ENCODE measurements at places on chromosomes 4 and X.

DNA sequence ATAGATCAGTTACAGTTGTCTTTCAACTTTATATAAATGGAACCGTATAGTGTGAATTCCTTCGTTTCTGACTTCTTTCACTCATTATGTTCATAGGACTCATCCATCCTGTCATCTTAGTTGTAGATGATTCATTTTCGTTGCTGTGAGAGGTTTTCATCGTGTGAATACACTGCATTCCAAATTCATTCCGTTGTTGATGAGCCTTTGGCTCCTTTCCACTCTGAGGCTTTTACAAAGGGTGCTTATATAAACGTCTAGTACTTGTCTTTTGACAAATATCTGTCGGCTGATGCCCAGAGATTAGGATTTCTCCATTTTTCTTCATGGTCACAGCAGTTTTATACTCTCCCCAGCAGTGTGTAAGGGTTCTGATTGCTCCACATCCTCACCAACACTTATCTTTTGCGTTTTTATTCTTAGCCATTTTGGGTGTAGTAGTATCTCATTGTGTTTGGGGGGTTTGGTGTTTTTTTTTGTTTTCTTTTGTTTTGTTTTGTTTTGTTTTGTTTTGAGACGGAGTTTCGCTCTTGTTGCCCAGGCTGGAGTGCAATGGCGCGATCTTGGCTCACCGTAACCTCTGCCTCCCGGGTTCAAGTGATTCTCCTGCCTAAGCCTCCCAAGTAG lies 48.6 kb downstream of the LRP2BP start:
- DNase-seq: no peak

- no peak for DNase-seq
These were observed 197.3 kb downstream of the CFAP299 start for GRCh38 chr4:80532674-80533333.

DNA sequence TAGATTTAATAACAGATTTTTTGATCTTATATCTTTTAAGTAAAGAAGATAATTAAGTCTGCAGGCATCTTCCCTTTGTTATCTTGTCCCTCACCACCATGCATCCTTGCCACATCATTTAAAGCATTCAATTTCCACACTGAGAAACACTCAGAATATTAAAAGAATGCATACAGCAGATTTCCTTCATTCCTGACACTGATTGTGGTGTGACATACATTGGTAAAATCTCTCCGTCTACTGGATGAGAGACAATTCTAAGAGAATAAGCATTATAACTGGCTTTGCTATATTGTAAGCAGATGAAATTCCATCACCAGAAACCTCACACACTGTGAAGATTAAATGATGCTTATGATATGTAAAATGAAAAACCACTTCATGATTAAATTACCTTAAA lies 97.4 kb upstream of the TRPC5OS start:
- DNase-seq: no peak

DNA sequence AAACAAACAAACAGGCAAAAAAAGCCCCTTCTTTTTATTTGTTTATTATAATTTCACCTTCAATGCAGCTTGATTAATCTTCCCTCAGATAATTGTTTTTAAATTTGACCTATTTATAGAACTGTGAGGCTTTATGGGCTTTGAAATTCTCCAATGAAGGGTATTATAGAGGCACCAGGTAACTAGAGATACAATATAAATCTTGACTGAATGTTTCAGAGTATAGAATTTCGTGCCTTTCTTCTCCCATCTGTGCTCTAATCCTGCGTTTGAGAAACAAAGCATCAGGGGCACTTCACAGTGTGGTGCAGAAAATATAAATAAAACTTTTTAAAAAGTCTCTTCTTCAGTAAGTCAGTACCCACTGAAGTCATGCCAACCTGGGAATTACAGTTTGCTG lies 120.9 kb downstream of the ANKRD50 start:
- no peak for DNase-seq

- DNase-seq: no peak
These were observed 96.2 kb downstream of the CDS1 start for GRCh38 chr4:84678976-84679744.

DNA sequence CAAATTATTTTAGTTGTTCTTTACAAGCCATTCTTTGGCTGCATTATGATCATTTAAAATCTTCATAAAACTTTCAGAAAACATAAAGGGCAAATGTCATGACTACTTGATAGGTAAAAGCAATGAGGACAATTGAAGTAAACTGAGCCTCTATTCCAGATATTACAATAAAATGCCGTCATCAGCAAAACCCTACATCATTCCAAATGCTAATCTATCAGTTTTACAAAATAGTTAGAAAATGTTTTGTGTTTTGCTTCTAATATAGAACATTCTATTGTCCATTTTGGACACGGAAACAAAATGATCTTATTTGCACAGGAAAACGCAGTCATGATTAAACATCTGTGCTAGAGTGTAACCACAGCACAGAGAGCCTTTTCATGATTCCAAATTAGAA lies 1330.6 kb upstream of the ADGRL3 start:
- no peak for DNase-seq

DNA sequence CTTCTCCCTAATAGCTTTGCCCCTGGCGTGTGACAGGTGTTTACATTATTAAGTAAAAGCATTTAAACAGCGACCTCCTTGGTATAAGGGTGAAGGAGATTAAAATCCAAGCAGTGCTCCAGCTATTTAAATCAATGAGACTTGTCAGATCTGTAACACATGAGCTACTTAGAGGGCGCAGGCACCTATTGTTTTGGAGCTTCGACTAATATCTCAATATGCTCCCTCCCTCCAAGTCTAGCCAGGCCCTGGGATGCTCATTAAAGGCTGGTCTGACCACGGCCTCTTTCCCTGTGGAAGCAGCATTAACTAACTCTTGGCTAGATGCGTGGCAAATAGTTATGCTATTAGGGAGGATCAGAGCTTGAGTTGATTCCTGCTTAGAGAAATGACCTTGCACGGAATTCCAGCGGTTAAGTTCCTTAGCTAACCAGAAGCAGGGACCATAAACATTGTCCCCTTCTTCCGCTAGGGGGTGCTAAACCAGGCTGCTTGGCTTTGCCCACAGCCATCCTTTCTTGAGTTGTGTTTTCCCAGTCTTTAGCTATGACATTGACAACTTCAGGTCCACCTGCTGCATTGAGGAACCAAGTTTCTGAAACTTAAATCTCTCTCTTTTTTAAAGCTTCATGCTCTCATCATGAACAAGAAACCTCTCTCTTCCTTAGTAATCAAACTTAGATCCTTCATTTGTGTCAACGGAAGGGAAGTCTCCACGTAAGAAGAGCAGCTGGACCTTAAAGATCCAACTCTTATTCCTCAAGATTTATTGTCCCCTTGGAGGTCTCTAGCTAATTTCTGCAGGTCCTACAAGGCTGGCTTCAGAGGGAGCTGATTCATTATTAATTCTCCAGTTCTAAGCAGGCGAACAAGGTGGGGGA lies 80.7 kb upstream of the IGFBP7 start:
- peak; percentile 85 for DNase-seq

GRCh38 chr4:71558248-71558647 lies 219.4 kb downstream of the SLC4A4 start:
- DNase-seq: no peak

GRCh38 chr4:159173886-159174285 lies 71.0 kb downstream of the RAPGEF2 start:
- DNase-seq: no peak

- no peak for DNase-seq
These were observed 171.5 kb downstream of the FBXW7 start for GRCh38 chr4:152364383-152364782.

- no peak for DNase-seq
These were observed 24.2 kb upstream of the ACSL1 start for GRCh38 chr4:184850018-184850417.

- DNase-seq: no peak
These were observed 12.4 kb downstream of the BOD1L1 start for GRCh38 chr4:13615161-13615560.

DNA sequence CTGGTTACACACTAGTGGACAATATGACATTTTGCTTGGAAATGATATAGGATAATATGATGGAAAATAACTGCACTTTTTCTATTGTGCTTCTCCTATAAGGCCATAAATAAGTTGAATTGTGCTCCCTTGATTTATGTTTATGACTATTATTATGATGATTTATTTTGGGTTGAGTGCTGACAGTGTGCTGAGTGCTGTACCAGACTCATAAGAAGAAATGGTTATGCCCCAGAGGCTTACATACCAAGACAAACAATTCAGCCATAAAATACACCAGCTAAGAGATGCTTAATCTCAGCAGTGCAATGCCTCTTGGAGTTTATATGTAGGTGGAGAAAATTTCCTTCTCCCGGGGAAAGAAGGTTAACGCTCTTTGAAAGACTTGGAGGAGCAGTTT lies 199.8 kb upstream of the NOCT start:
- no peak for DNase-seq

- DNase-seq: no peak
These were observed 218.8 kb upstream of the NOCT start for GRCh38 chr4:138796761-138797160.

DNA sequence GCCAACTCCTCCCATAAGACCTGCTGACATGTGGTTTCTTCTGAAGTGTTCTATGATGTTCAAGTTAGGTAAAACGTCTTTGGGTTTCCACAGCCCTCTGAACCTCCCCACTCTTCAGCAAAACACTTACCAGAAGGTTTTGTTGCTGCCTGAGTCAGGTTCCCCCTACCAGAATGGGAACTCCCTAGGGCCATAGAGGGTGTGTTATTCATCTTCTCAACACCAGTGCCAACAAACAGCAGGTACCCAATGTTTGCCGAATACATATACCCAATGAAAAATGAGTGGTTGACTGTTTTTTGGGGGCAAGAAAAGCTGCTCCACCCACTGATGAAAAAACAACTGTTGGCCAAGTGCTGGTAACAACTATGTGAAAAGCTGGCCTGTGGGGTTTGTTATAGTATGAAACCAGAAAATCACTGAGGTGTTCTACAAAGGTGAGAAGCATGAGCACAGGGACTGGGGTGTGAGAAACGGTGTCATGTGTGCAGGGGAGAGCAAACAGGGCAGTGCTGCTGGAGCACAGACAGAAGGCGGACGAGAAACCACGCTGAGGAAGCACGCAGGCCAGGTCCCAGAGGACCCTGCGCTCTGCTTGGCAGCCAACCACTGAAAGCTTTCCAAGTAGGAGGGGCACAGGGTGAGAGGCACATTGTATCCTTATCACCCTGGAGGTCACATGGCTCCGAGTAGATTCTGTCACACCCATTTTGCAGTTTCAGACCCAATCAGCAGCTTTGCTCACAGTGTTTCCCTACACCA lies 28.8 kb downstream of the ATP8A1 start:
- no peak for DNase-seq

DNA sequence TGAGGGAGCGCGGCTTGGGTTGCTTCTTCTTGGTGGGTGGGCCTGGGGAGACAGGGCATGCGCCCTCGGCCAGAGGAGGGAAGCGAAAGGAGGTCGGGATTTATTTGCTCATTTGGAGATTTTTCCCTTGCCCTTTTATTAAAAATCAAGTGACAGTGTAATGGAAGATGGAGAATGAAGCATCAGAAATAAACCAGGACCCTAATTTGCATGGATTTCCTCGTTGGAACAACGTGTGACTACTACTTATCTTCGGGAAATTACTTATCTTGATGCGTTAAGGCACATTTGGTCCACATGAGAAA lies 709 bp upstream of the CLOCK start:
- peak; percentile 66 for DNase-seq

DNA sequence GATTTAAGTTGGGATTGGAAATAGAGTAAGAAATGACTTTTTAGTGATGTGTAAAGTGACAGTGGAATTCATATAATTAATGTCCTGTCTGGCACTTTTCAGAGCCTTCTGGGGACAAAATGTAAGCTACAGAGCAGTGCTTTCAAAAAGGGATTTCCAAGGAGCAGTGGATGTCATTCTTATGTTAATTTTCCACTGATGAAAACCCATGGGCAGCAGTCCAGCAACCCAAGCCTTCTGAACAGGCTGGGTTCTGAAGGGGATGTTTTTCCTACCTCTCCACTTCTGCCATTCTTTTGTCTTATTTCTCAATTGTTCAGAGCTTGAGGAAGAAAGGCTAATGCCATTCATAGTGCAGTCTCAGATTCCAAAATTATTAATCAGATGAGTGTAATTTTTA lies 717.6 kb upstream of the HS3ST1 start:
- DNase-seq: no peak

GRCh38 chr4:37964734-37965457 lies 4.7 kb downstream of the PTTG2 start:
- no peak for DNase-seq

DNA sequence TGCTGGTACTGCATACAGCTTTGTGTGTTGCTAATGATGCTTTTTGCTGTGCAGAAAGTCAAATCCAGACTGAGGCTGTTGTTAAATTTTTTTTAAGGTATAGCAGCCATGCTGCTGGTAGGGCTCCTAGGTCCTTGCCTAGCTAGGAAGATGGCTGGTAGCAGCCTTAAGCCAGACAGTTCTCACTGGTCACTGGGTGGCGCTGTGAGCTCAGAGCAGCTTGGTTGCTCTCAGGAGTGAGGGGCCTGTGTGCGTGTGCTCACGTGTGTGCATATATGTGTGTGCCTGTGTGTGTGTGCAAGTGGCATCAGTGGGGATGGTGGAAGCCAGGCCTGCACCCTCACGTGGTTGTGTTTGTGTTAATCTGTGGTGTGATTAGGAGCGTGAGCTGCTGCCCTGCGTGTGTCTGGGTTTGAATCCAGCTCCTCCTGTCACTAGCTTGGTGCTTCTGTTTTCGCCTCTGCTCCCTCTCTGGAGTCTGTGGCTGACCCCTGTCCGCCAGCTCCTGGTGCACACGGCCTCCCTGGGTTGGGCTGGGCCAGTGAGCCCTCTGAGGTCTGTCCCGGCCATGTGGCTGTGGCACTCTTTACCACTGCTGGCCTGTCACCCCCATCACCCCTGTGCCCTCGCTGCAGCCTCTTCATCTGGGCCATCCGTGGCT lies 46.1 kb downstream of the SORCS2 start:
- DNase-seq: peak; percentile 85

DNA sequence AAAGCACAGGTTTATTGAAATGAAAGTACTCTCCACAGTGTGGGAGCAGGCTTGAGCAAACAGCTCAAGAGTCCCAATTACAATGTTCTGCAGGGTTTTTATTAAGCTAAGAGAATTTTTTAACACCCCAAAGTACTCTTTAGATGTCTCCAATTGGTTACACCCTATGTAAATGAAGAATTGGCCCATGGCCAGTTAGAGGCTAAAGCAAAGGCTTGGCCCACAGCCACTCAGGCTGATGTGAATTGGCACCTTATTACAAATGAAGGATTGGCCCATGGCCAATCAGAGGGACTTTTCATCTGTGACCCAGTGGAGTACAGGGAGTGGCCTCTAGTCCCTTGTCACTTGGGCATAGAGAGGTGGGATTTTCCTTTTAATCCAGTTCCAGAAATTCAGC lies 30.1 kb upstream of the IQCM start:
- no peak for DNase-seq

DNA sequence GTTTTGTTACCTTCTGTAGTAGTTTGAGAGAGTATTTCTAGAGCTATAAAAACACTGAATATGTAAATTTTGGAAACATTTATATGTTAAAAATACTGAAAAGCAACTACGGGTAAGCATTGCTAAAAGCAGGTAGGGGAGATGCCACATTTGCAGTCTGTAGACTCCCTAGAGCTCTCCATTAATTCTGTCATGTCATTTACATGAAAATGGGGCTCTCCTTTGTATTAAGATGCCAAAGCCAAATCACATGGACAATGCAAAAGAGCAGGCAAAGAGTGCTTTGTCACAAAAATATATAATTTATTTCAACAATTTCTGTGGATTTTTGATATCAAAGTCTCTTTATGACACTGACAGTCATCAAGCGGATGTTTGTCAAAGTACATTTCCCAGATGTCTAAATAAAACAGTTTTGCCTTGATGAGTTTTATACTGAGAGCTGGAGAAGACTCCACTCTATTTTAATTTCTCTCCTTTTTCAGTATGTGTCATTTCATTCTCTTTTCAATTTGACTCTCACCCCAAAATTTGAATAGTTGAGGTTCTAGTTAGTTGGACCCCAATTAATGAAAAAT lies 51.8 kb downstream of the LDB2 start:
- no peak for DNase-seq

All from WERI-Rb-1 (cell line).